ENCODE measurements at places on chromosomes 4 and X.

DNA sequence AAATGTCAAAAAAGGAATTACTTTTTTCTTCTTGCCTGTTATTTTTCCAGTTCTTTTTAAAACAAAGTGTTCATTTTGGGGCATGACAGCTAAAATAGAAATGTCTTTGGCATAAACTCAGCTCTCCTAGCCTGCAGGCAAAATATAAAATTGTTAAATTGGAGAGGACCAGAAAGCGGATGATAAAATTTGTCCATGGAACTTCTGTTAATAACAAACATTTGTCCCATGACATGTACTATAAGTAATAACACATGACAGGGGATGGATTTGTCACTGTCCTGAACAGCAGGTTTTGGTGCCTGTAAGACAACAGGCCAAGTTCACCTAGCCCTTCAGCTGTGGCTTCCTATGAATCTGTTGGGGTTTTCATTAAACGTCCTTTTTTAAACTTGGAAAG, 184.0 kb upstream of the TTC29 start:
- DNase-seq, result no peak

DNA sequence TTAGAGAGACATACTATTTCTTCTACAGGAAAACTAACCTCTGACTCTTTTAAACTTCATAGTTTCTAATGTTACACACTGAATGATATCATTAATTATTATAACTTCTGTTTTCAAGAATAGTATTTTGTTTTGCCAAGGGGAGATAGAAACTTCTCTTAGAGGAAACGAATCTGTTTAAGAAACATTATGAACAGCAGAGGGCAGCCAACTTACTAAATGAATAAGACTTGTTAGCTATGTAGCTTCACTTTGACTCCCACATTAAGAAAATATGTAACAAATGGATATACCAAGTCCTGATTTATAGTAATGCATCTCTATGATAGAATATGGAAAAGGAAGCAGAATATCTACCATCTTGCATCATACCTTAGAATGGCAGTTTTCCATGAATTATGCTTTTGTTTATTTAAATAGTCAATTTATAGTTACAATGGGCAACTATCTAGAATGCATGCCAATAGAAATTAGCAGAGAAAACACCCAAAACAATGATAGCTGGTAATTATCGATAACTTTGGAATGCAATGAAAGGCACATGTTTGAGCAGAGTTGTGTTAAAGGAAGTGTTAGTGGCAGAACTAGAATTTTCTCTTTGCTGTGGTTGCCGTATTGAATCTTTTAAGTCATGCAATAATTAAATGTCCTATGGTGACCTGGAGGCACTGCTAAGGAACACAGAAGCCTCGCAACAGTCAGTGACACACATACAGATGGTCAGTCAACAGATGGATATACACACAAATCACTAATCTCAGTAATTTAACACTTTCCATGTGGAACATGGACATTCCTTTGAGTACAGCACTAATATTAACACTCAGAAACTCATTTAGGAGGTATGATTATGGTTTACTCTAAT, 105.7 kb upstream of the PDLIM3 start:
- no peak for DNase-seq

GRCh38 chr4:98864560-98864959, 64.4 kb downstream of the EIF4E start:
- no peak for DNase-seq

- DNase-seq, result no peak
Observed at GRCh38 chrX:72243472-72243871, 4.6 kb upstream of the ERCC6L start.

GRCh38 chrX:40755291-40756249, 20.2 kb upstream of the MED14 start:
- DNase-seq, result no peak

DNA sequence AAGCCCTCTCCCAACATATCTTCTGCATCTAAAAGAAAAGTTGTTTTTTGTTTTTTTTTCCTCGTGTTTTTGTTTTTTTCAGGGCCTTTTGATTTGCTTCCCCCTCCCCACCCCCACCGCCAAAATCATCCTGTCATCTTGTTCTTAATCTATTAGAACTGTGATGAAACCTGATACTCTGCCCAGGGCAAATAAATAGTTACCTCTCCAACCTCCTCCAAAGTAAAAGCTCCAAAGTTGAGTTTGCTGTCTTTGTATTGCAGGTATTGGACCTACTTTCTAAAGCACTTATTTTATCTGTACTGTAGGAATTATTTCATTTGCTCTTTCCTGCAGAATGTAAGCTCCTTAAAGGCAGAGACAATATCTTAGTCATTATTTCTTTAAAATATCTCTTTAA, 172.9 kb downstream of the SOWAHB start:
- no peak for DNase-seq

- DNase-seq, result no peak
Observed at GRCh38 chrX:19804151-19804550, 83.2 kb downstream of the SH3KBP1 start.

GRCh38 chrX:125769628-125770027, 396.5 kb downstream of the DCAF12L2 start:
- no peak for DNase-seq

- peak; percentile 51 for DNase-seq
Observed at GRCh38 chrX:153900831-153901752, 3.4 kb upstream of the AVPR2 start.

DNA sequence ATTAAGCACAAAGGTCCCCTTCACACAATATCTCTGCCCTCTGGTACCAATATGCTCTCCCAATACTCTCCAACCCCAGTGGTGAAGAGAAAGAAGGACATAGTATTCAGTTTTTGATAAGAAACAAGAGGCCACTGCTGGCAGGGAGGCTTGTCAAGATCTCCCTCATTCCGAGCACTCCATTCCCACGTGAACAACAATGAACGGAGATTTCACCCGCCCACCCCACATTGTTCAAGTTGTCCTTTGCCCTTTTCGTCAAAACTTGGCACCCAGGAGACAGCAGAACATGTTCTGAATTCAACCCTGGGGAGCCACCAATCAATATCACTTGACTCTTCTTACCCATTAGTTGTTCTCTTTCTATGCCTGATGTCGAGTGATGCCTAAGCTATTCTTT, 54.2 kb upstream of the SLC25A4 start:
- DNase-seq, result no peak

- no peak for DNase-seq
Observed at GRCh38 chrX:134925551-134925950, 65.2 kb upstream of the SMIM10 start.

- DNase-seq, result no peak
Observed at GRCh38 chr4:183337349-183337748, 15.1 kb upstream of the CLDN24 start.

DNA sequence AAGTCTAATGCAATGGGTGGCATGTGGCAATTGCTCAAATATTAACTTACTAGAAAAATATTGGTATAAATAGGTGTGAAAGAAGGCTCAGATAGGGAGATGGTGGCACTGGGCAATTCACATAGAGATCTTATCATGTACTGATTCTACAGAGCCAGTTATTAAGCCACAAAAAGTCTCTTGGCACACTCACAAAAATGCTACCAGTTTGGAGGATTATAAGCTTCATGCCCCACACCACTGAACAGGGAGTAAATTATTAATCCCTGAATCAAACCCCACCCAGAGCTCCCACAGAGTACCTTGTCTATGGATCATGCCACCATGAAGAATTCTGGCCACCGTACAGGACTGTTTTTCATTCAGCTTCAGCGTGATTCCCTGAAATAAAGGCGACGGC, 13.8 kb downstream of the MPP1 start:
- no peak for DNase-seq

DNA sequence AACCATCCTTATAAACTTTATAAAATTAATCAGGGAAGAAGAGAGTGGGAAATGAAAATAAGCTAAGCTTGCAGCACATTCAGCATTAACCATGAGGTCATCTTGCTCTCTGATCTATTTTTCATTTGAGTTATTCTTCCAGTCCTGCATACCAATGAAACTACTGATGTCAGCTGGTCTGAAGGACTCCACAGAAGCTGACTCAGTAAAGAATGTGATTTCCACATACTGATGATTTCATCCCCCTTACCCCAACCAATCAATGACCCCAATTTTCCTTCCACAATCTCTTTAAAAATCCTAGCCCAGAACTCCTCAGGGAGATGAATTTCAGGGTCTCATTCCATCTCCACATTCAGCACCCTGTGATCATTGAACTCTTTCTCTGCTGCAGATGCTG, 18.8 kb upstream of the DSPP start:
- DNase-seq, result no peak

DNA sequence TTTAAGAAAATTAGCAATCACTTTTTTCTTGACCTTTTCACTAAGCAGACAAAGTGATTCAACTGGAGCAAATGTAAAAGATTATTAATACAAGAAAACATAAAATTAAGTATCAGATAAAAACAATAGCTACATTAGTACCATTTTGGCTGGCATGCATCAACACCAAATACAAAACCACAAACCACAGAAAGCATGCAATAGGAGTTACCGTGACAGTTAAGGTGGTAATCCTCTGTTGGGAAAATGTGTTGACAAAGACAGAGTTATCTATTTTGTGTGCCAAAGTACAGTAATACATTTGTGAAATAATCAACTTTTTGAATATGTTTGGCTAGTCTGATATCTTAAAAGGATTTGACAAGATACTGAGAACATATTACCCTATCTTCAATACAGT, 89.8 kb upstream of the ETNPPL start:
- no peak for DNase-seq

GRCh38 chr4:180081072-180081471, 2162.1 kb upstream of the TENM3 start:
- DNase-seq, result no peak

- no peak for DNase-seq
Observed at GRCh38 chrX:93422693-93423092, 250.7 kb downstream of the NAP1L3 start.

GRCh38 chr4:188683571-188683970, 544.3 kb downstream of the TRIML1 start:
- DNase-seq, result no peak

All from activated CD4-positive, alpha-beta T cell treated with anti-CD3 and anti-CD28 coated beads, Interleukin-2, amount 50 U/mL, for 1 hour (primary cell).